CD4-positive, alpha-beta T cell treated with Interleukin-6 for 4 hours (primary cell): ENCODE measurements at places on chromosomes 2 and 18.

GRCh38 chr2:25424426-25425028 is 82.8 kb upstream of the DNMT3A start:
- no peak for DNase-seq

- DNase-seq: no peak
These were observed 182.1 kb downstream of the OSR1 start for GRCh38 chr2:19176172-19176852.

GRCh38 chr2:25215948-25216679 is 47.7 kb upstream of the POMC start:
- DNase-seq: peak; percentile 94

GRCh38 chr2:26609205-26609631 is 31.9 kb downstream of the CIB4 start:
- DNase-seq: no peak

GRCh38 chr2:172438741-172439508 is 11.5 kb downstream of the ITGA6 start:
- DNase-seq: no peak

DNA sequence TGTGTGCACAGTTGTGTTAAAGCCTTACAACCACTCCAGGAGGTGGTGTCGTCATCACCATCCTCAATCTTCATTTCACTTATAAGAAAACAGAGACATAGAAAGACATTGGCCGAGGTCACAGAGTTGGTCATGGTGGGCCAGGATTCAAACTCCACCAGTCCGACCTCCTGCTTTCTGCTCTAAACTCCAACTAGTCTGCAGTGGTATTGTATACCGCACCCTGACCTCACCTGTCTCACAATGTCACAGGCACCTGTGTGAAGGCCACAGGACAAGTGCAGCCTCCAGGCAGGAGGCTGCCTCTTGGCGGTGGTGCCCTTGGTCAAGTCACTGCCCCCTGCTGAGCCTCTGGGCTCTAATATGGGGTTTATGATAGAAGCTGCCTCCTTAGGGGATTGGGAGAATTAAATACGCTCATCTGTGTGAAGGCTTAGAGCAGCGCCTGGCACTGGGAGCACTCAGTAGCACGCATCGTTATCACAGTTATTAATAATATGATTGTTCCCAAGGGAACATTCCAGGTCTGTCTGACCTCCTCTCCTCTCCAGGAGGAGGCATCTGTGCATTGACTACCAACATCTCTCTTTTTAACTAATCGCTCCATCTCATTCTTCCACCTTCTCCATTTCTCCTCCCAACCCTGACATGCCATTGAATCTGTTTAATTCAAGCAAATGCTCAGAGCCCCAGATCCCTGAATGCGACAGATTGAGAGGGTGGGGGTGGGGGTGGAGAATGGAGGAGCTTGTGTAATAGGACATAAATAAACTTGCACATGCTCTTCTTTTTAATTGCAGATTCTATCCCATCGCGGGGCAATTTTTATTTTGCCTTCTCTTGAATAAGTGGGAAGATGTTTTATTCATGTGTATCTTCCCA is 112.7 kb downstream of the MCFD2 start:
- DNase-seq: no peak

- DNase-seq: no peak
These were observed 12.3 kb downstream of the MALL start for GRCh38 chr2:110103061-110103961.
